ENCODE measurements at places on chromosomes 5 and 9.

DNA sequence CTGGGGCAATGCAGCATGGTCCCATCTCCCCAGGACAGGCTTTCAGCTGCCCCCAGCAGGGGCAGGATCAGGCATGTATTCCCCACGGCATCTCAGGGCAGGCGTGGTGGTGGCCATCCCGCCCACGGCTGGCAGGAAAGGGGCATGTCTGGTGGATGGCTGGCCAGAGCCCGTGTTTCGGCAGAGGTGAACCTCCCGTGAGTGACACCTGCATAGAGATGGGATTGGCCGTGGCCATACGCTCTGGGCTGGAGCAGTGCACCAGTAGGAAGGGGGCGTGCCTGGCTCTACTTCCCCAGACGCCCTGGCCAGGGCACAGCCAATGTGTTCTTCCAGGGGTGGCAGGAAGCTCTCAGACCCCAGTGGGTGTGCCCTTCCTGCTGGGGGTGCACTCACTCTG lies 139.1 kb downstream of the ZNF354C start:
- no peak for ATAC-seq

DNA sequence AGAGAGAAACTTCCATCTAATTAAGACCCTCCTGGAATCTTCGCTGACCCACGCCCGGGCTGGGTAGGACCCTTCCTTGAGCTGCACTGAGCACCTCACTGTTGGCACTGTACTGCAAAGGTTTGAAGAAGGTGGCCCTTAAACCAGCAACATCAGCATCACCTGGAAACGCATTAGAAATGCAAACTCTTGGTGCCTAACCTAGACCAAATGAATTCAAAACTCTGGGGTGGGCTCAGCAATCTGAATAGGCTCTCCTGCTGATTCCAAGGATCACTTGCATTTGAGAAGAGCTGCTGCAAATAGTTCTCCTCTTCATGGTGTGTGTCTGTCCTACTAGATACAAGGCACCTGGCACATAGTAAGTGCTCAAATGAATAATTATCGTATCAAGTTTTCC lies 2.7 kb upstream of the ZNF618 start:
- ATAC-seq, result no peak

DNA sequence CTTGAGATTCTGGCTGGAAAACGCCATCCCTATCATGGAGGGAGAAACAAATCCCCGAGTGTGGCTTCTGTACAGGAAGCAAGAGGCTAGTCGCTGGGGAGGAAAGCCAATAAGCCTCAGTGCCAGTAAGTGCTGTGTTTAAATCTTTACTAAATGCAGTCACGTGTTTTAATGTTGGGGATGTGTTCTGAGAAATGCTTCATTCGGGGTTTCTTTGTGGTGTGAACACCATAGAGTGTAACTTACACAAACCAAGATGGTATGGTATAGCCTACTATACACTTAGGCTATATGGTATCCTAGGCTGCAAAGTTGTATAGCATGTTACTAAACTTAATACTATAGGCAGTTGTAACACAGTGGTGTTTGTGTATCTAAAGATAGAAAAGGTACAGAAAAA lies 94.7 kb downstream of the GCNT1 start:
- no peak for ATAC-seq

DNA sequence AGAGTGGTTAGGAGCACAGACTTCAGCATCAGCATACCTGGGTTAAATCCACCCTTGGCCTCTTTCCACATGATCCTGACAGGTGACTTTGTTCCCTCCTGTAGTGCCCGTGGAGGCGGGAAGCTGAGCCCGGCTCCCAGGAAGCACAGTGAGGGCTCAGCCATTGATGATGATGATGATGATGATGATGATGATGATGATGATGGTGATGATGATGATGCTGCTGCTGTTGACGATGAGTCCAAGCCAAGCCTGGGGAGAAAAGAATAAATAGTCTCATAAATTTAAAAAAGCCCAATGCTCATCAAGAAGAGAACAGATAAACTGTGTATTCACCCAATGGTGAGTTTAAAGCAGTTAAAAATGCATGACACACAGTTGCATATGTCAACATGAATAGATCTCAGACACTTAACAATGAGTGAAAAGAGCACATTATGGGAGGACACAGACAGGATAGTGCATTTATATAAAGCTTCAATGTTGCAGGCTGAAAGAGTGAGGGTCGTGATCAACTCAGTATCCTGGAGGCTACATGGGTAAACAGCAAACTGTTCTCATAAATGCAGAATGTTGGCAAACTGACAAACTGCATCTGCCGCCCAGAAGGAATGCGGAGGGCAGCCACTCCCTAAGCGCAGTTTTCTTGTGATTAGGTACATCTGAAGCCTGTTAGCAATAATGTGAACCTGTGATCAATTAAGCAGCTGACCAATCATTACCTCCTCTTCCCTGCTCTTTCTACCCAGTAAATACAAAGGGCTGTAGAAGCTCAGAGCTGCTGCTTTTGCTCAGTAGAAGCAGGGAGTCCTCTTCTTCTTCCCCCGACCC lies 11.7 kb upstream of the CFAP157 start:
- ATAC-seq, result no peak

DNA sequence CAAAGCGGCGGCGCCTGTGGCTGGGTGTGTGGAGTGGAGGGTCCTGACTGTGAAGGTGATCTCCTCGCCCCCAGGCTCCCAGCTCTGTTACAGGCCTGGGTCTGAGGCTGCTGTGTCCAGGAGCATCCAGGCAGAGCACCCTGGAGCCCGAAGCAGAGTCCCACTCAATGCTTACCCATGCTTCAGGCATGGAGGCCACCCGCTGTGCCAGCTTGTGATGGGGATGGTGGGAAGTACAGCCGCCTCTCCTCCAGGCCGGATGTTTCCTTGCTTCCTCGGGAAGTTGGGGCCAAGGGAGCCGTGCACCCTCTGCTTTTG lies 255.9 kb upstream of the IRX1 start:
- no peak for ATAC-seq

GRCh38 chr5:73895471-73895870 lies 269.5 kb downstream of the ARHGEF28 start:
- ATAC-seq, result no peak

GRCh38 chr9:93669116-93669957 lies 93.0 kb downstream of the PHF2 start:
- no peak for ATAC-seq

- ATAC-seq, result peak; percentile 73
These were observed 98.3 kb downstream of the UGCG start for GRCh38 chr9:111994831-111995458.

- ATAC-seq, result no peak
These were observed 10.4 kb downstream of the SPARC start for GRCh38 chr5:151676314-151676712.

- no peak for ATAC-seq
These were observed 474.2 kb downstream of the DNAH5 start for GRCh38 chr5:13470263-13470662.

DNA sequence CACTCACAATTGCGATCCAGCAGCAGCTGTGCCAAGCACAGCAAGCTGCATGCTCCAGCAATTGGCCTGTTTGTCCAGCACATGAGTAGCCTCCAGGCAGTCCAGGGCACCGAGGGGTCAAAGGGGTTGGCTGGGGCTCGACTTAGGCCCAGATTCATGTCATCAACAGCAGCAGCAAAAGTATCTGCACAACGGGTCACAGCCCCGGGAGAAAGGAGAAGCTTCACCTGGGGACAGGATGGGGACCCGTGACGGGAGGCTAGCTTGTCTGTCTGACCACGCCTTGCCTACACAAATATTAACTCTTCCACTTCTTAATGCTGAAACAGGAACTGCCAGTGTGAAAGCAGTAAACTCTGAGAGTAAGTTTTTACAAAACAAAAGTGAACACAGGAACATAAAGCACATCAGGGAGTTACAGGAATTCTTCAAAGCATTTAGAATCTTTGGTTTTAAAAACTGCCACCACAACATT lies 191.2 kb downstream of the PIK3R1 start:
- peak; percentile 83 for ATAC-seq

GRCh38 chr5:133123297-133123696 lies 71.5 kb downstream of the HSPA4 start:
- peak; percentile 83 for ATAC-seq

DNA sequence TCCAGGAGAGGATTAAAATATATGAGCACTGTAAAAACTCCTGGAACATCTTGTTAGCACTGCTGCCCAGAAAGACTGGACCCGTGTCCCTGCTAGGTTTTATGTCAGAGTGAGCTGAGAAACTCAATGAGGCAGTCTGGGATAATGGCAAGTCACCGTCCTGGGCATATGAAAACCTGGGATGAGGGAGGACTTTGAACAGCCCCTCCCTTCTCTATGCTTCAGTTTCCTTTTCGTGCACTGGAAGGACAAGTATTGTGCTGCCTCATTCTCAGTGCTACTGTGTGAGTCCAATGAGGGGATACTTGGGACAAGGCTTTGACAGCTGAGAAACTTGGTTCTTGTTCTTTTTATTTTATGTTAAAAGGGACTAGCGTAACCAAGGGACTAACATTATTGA lies 143.0 kb upstream of the SHB start:
- ATAC-seq, result no peak

- no peak for ATAC-seq
These were observed 104.7 kb downstream of the ADAMTS2 start for GRCh38 chr5:179240561-179240960.

- no peak for ATAC-seq
These were observed 29.9 kb upstream of the NKD2 start for GRCh38 chr5:978693-979092.

GRCh38 chr9:83656952-83657351 lies 34.0 kb downstream of the IDNK start:
- no peak for ATAC-seq

- ATAC-seq, result no peak
These were observed 66.3 kb downstream of the C9orf50 start for GRCh38 chr9:129554649-129555048.

- no peak for ATAC-seq
These were observed 308.4 kb downstream of the PSAT1 start for GRCh38 chr9:78605041-78606000.

DNA sequence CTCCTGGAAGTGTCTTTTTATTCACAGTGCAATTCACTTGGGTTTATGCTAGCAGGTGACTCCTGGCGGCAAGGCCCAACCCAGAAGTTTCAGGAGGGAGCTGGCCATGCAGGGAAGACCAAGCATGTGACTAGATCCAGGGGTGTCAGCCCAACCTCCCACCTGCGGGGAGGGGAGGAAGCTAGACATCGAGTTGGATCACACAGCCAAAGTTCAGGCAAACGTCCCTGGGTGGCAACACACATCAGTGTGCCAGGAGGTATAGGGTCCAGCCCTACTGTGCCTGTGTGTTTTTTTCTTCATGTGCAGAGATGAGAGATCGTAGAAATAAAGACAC lies 25.3 kb downstream of the PNPLA7 start:
- ATAC-seq, result no peak

- no peak for ATAC-seq
These were observed 187.6 kb upstream of the TNC start for GRCh38 chr9:115305543-115305942.

GRCh38 chr9:89843591-89843990 lies 238.8 kb downstream of the GADD45G start:
- ATAC-seq, result no peak

DNA sequence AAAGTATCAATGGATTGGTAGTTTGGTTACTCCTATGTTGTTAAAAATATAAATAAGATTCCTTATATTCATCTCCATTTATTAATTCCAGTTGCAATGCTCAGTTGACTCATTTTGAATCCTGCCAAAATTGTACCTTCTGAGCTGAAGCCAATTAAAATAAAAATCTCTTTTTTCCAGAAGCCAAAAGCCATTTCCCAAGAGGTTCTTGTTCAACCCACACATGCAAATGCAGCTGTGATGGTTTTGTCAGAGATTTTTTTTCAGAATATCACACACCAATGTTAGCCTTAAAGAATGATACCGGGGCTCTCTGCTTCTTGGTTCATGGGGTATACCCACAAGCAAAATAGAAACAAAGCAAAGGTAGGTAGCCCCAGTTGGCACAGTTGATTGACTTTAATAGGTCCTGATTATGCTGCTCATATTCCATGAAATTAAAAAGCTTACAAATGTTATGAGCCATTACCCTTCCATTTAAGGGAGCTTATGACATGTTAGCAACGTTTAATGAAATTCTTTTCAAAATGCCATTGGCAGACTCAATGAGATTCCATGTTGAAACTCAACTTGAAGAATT lies 208.0 kb downstream of the SGCD start:
- ATAC-seq, result no peak

DNA sequence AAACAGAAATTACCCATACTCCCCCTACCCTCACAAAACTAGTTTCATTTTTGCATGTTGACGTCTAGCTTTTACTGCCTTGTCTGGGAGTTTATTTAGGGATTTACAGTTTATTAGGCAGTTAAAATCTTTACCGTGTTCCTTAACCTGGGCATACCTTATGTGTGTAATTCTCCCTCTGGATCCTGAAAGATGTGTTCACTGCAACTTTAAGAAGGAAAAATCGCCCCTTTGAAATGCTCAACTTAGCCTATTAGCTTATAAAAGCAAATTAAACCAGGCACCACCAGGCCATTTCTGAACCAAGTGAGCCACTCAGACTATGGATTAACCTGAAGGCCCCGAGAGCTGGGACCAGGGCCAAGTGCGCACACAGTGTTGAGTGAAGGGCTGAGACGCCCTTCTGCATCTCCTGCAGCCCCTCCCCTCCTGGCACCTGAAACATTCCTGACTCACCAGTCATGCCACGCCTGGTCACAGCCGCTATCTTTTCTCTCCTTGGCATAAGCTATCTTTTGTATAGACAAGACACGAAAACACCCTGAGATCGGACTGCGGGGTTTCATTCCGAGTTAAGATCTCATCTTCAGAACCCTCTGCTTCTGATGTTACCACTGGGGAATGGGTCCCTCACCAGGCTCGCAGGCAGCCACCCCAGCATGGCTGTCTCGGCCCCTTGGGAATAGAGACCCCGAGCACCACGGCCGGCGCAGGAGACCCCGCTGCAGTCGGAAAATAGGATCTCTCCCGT lies 111.9 kb downstream of the ROR2 start:
- ATAC-seq, result no peak

GRCh38 chr5:148166550-148167283 lies 1.6 kb upstream of the SPINK14 start:
- no peak for ATAC-seq

- no peak for ATAC-seq
These were observed 274.3 kb downstream of the GAS1 start for GRCh38 chr9:86672966-86673365.

GRCh38 chr5:133913413-133914155 lies 54.8 kb downstream of the C5orf15 start:
- ATAC-seq, result no peak

DNA sequence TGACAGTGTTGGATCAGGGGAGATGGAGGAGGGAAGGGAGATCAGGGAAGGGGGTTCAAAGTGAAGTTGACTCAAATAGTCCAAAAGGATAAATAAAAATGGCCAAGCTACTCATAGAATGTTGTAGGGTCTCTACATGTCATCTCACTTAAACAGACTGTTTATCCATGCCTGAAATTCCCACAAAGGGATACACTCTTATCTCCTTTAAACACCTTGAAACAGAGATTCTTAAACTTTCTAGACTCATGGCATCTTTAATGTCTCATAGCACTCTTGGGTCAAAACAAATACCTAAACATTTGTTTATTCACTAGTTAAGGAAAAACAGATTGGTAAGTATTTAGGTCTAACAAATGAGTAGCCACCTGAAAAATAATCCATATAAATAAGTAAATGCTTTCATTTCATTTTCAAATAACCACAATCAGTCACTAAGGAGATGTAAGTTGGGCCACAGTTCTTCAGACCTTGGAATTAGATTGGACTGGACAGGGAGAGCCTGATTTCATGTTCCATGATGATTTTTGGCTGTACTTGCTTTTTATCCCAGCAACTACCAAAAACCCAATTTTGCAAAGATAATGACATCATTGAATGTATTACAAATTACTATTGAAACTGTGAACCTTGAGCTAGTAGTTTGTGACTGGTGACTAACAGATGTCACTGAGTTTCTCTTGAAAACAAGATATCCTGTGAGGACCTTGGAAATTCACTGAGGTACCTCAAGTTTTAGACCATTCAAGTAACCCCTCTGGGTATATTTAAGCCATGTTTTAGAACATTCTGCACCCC lies 62.5 kb upstream of the ISOC1 start:
- ATAC-seq, result no peak

Measured in stimulated activated memory B cell treated with anti-CD40 and anti-IgM and Interleukin-4, amounts not matched to agents 10 μg/mL and 1 μg/mL and 100 μg/mL, for 72 hours (primary cell).